ENCODE measurements at places on chromosomes 2 and 18.

GRCh38 chr2:220533485-220533884 is 906.1 kb downstream of the SLC4A3 start:
- DNase-seq, result no peak

DNA sequence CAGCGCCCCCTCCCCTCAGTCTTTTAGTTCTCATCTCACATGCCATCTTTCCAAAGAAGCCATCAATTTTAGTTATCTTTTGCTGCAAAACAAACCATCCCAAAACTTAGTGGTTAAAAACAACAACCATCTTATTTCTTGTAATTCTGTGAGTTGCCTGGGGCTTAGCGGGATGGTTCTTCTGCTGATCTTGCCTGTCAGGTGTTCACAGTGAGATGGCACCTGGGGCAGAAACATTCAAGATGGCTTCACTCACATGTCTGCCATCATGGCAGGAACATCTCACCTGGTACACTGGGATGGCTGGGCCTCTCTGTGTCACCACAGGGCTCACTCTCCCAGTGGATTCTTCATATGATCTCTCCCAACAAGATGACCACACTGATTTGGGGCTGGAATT is 144.5 kb upstream of the MSH6 start:
- DNase-seq, result no peak

- DNase-seq, result no peak
Measured at GRCh38 chr2:160652236-160652635, 158.6 kb upstream of the RBMS1 start.

DNA sequence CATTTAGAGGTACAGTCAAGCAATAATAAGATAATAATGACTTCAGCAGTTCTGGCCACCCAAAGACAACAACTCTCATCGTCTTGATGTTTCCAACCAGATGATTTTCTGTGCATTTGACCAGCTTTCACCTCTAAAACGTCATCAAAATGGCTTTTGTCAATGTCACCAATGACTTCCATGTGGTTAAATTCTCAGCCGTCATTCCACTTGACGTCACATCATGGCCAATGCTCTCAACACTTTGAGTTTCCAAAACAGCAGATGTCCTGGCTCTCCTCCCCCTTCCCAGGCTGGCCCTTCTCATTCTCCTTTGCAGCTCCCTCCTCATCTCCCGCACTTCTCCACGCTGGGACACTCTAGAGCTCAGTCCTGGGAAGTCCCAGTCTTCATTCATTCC is 258.3 kb downstream of the BCL2 start:
- no peak for DNase-seq

- DNase-seq, result no peak
Measured at GRCh38 chr2:118437501-118437900, 349.2 kb downstream of the INSIG2 start.

DNA sequence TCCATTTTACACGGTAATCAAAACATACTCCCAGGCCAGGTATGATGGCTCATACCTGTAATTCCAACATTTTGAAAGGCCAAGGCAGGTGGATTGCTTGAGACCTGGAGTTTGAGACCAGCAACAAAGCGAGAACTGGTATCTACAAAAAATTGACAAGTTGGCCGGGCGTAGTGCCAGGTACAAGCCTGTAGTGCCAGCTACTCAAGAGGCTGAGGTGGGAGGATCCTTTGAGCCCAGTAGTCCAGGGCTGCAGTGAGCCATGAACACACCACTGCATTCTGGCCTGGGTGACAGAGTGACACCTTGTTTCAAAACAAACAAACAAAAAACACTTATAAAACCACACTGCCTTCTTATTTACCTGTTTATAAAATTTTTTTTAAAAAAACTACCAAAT is 80.8 kb downstream of the GAREM1 start:
- DNase-seq, result no peak
